Smooth muscle cell of trachea (primary cell): ENCODE measurements at places on chromosomes 11 and 22. TPM values are rescaled to one million over a fixed set of nuclear protein-coding genes. Genes with fewer than 3 reads are reported as not detected.

Gene CDC45
- 3.0 and 12.2 TPM in 2 replicates for total RNA-seq

Gene ZNF215
- total RNA-seq: 2.3 and 6.5 TPM in 2 replicates

Gene PHLDB1
- total RNA-seq: 77.2 and 103 TPM in 2 replicates

Gene CHRNA10
- total RNA-seq: 0.29 and 0.50 TPM in 2 replicates

Gene LAYN
- total RNA-seq: 48.9 and 93.9 TPM in 2 replicates

Gene TMPRSS6
- not detected in 2 replicates for total RNA-seq

Gene CRACR2B
- 1.5 and 1.7 TPM in 2 replicates for total RNA-seq

Gene TRIOBP
- 296 and 339 TPM in 2 replicates for total RNA-seq

Gene GTSE1
- total RNA-seq: 0.50 and 10.5 TPM in 2 replicates

Gene DEFB131B
- not detected in 2 replicates for total RNA-seq
